ENCODE measurements at places on chromosomes 3 and 15. TPM values are rescaled to one million over a fixed set of nuclear protein-coding genes. Genes with fewer than 3 reads are reported as not detected.

SLC22A14 gene
- not detected for total RNA-seq

ACTC1 gene
- 90.0 TPM for total RNA-seq

GABRG3 gene
- 0.80 TPM for total RNA-seq

ITGB5 gene
- 251 TPM for total RNA-seq

B3GALNT1 gene
- total RNA-seq, result 7.2 TPM

CNTN6 gene
- not detected for total RNA-seq

KLHL40 gene
- not detected for total RNA-seq

PCSK6 gene
- 3.3 TPM for total RNA-seq

TIPIN gene
- 24.7 TPM for total RNA-seq

SPINK8 gene
- total RNA-seq, result not detected

SPATA12 gene
- total RNA-seq, result 0.19 TPM

HEG1 gene
- 13.1 TPM for total RNA-seq

LDHAL6B gene
- total RNA-seq, result not detected

GRCh38 chr3:177300039-177300833 lies 103.0 kb upstream of the TBL1XR1 start:
- no peaks in the 10 kb centered on the region for H3K36me3 ChIP-seq
- H3K27me3 ChIP-seq, result no peaks in the 10 kb centered on the region

DNA sequence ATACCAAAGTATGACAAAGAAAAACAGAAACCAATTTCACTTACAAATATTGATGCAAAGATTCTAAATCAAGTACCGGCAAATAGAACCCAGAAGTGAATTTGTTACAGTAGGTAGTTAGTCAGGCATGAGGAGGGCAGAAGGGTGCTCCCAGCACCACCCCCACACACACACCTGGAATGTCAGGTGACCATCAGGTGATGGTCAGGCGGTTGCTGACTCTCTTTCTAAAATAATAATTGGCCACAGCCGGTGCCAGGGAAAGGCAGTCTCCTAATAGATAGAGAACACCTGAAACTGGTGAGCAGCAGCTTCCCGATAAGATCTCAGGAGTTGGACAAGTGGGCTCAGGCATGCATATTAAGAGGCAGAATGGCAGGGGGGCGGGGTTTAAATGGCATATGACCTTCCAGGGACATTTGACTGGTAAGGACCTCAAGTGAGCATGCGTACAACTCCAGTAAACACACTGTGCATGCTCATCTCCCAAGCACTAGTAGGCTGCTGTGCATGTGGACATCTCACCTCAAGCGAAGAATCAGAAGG lies 131.1 kb downstream of the ANO10 start:
- H3K27ac ChIP-seq, result no peak overlapping the region
- peaks cover 4% of the 10 kb centered on the region for H3K4me1 ChIP-seq
- no peaks in the 10 kb centered on the region for H3K36me3 ChIP-seq
- H3K4me3 ChIP-seq, result no peak overlapping the region
- DNase-seq, result no peak

DNA sequence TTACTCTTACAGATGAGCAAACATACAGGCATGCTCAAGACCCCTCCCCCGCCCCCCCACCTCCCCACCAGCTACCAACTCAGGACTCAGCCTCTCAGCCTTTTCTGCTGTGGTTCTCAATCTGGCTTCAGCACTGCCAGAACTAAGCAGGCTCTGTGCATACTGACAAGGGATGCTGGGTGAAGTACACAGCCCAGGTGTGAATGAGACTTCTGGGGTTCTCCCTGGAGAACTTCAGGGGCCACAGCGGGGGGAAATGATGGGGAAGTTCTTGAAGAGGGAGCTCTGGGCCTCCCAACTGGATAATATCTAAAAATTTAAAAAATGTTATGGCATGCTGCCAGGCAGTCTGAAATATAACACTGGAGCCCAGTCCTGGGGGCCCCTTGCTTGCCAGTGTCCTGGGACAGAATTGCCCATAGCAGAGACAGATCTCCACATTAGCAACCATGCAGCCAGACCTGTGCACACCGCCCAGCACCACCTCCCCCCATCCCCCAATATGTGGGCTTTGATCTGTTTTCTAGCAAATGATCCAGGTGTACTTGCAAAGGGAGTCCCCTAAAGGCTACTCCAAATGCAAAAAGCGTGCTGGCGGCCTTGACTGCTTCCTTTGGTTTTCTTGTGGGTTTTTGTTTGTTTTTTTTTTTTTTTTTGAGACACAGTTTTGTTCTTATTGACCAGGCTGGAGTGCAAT lies 41.4 kb downstream of the PGPEP1L start:
- H3K27me3 ChIP-seq, result no peaks in the 10 kb centered on the region
- no peak overlapping the region for H3K4me3 ChIP-seq
- H3K36me3 ChIP-seq, result peaks cover 15% of the 10 kb centered on the region

GRCh38 chr3:104106276-104106675 lies 1260.4 kb upstream of the ALCAM start:
- no peaks in the 10 kb centered on the region for H3K36me3 ChIP-seq
- H3K27ac ChIP-seq, result no peak overlapping the region
- H3K4me3 ChIP-seq, result no peak overlapping the region
- DNase-seq, result no peak
- no peaks in the 10 kb centered on the region for H3K4me1 ChIP-seq

DNA sequence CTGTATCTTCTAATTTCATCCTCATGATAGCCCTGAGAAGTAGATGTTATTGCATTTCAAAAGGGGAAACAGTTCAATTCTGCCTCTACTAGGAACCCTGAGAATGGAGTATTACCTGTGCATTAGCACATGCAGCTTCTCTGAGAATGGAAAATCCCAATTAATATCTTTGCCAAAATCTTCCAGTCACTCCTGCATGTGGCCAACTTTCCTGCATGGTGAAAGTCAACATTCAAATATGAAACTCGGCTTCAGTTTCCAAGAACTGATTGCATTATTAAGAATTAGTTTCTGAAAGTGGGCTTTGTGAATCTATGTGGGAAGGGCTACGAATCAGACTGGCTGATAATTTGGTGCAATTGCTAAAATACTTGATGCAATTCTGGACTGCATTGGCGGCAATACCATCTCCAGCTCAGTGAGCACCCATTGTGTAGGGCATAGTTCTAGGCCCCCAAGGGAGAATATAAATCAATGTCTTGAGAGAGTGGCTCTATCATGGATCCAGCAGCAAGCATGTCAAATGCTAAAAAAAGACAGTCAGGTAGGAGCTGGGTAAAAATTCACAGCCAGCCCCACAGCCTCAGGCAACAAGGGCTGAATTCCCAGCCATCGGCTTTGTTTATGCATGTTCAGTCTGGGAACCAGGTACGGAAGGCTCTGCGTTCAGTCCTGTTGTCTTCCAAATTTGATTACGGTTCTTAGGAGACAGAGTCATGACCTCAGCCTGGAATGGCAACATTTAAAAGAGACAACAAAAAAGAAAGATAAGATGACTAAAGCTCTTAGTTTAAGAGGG lies 18.8 kb upstream of the BCL6 start:
- no peak overlapping the region for H3K4me3 ChIP-seq
- no peaks in the 10 kb centered on the region for H3K36me3 ChIP-seq
- peaks cover 5% of the 10 kb centered on the region for H3K4me1 ChIP-seq
- H3K27ac ChIP-seq, result no peak overlapping the region
- no peak for DNase-seq
- no peaks in the 10 kb centered on the region for H3K27me3 ChIP-seq

DNA sequence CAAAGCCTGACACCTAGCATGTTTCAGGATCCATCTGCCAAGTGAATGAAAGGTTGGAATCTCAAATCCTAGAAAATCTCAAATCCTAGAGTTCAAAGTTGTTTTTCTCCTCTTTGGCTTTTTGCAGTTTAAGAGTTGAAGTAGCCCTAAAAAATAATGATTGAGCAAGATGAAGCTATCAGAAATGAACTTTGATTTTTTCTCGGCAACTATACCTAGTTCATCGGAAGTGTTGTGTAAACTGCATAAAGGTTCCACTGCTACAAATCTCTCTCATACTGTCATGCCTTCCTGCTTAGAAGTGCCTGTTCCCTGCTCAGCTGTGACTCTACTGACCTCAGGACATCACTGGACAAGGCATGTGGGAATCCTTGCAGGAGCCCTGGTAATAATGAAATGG lies 35.8 kb upstream of the FOXB1 start:
- no peaks in the 10 kb centered on the region for H3K4me1 ChIP-seq
- no peaks in the 10 kb centered on the region for H3K27me3 ChIP-seq
- no peak for DNase-seq
- H3K4me3 ChIP-seq, result no peak overlapping the region
- no peaks in the 10 kb centered on the region for H3K36me3 ChIP-seq

DNA sequence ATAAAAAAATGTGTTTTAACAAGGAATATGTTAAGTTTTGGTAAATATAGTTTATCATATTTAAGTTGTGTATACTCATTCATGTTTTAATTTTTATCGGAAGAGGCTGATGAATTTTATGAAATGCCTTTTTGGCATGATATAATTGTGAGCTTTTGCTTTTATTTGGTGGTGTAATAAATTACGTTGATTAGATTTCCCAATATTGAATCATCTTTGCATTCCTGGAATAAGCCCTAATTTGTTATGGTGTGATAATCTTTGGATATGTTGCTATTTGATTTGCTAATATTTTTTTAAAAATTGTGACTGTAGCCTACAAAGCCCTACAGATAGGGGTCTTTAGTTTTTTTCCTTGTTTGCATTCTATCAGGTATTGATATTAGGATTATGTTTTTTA lies 107.4 kb downstream of the IGF1R start:
- peaks cover 2% of the 10 kb centered on the region for H3K4me1 ChIP-seq
- H3K27ac ChIP-seq, result no peak overlapping the region
- H3K27me3 ChIP-seq, result no peaks in the 10 kb centered on the region
- H3K36me3 ChIP-seq, result no peaks in the 10 kb centered on the region
- DNase-seq, result no peak

GRCh38 chr3:27789420-27789819 lies 67.3 kb upstream of the EOMES start:
- no peaks in the 10 kb centered on the region for H3K4me1 ChIP-seq
- H3K27me3 ChIP-seq, result no peaks in the 10 kb centered on the region
- DNase-seq, result no peak
- no peak overlapping the region for H3K27ac ChIP-seq
- no peak overlapping the region for H3K4me3 ChIP-seq

- no peaks in the 10 kb centered on the region for H3K36me3 ChIP-seq
- DNase-seq, result no peak
- H3K4me3 ChIP-seq, result no peak overlapping the region
- peaks cover 11% of the 10 kb centered on the region for H3K4me1 ChIP-seq
- no peaks in the 10 kb centered on the region for H3K27me3 ChIP-seq
- no peak overlapping the region for H3K27ac ChIP-seq
These were observed 149.0 kb downstream of the APBA2 start for GRCh38 chr15:29034593-29035335.

DNA sequence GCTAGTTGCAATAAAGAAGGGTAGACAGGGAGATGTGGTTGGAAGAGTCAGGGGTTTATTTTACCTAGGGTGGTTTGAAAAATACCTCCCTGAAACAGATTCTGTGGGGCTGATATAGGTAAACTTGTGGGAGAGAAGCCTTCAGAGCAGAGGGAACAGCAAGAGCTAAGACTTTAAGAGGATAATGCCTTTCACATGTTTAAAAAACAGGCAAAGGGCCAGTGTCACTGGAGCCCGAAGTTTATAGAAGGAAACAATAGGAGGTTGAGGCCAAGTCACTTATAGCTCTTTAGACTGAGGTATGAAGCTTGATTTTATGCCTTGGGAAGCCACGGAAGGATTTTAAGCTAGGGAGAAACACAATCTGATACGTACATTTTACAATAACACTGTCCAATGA lies 448.7 kb downstream of the TAFA4 start:
- H3K4me3 ChIP-seq, result no peak overlapping the region
- H3K27me3 ChIP-seq, result no peaks in the 10 kb centered on the region
- no peaks in the 10 kb centered on the region for H3K36me3 ChIP-seq
- no peak for DNase-seq

- H3K36me3 ChIP-seq, result no peaks in the 10 kb centered on the region
- H3K27ac ChIP-seq, result no peak overlapping the region
- H3K27me3 ChIP-seq, result no peaks in the 10 kb centered on the region
- DNase-seq, result no peak
- peaks cover 5% of the 10 kb centered on the region for H3K4me1 ChIP-seq
These were observed 177.9 kb upstream of the SOX2 start for GRCh38 chr3:181533811-181534210.

GRCh38 chr3:95387242-95388021 lies 1324.6 kb downstream of the NSUN3 start:
- no peak overlapping the region for H3K4me3 ChIP-seq
- H3K36me3 ChIP-seq, result no peaks in the 10 kb centered on the region
- no peak for DNase-seq

DNA sequence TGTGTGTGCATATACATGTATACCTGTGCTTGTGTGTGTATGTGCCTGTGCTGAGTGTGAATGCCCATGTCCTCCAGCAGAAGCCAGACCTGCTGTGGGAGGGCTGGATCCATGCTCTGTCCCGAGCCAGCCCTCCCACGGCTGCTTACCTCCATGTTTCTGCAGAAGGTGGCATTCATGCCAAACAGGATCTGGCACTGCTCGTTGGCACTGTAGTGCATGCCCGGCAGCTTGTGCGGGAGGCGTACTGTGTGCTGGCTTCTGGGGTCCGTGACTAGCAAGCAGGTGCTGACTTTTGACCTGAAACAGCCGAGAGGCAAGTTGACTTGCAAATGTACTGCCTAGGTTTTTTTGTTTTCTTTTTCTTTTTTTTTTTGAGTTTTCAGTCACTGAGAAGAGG lies 189.3 kb downstream of the ADAMTS17 start:
- no peak for DNase-seq
- no peaks in the 10 kb centered on the region for H3K36me3 ChIP-seq
- no peaks in the 10 kb centered on the region for H3K27me3 ChIP-seq
- H3K4me1 ChIP-seq, result no peaks in the 10 kb centered on the region
- no peak overlapping the region for H3K27ac ChIP-seq
- H3K4me3 ChIP-seq, result no peak overlapping the region

DNA sequence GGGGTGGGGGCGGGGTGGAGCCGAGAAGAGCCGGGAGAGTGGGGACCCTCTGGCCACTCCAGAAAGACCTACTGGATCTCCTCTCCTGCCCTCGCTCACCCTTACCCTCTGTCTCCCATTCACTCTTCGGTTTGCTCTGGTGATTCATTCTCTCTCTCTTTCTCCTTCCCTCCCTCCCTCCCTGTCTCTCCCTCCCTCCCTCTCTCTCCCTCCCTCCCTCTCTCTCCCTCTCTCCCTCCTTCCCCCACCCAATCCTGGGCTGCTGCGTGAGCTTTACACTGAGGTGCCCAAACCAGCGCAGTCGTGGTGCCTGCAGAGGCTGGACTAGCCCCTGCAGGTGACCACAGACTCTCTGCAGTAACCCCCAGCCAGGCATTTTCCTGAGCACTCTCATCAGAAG lies 32.2 kb upstream of the ADAMTS17 start:
- no peaks in the 10 kb centered on the region for H3K36me3 ChIP-seq
- no peaks in the 10 kb centered on the region for H3K4me1 ChIP-seq
- no peak overlapping the region for H3K27ac ChIP-seq
- H3K27me3 ChIP-seq, result peaks cover 13% of the 10 kb centered on the region

- H3K27ac ChIP-seq, result no peak overlapping the region
- H3K4me1 ChIP-seq, result no peaks in the 10 kb centered on the region
- no peaks in the 10 kb centered on the region for H3K36me3 ChIP-seq
- H3K4me3 ChIP-seq, result no peak overlapping the region
These were observed 848.6 kb downstream of the IGSF11 start for GRCh38 chr3:118186051-118186450.

Data from H1 (cell line).